MV-4-11 (cell line): ENCODE measurements at places on chromosomes 7 and 10.

- no peak for DNase-seq
These were observed 10.5 kb upstream of the TTYH3 start for GRCh38 chr7:2621061-2621828.

DNA sequence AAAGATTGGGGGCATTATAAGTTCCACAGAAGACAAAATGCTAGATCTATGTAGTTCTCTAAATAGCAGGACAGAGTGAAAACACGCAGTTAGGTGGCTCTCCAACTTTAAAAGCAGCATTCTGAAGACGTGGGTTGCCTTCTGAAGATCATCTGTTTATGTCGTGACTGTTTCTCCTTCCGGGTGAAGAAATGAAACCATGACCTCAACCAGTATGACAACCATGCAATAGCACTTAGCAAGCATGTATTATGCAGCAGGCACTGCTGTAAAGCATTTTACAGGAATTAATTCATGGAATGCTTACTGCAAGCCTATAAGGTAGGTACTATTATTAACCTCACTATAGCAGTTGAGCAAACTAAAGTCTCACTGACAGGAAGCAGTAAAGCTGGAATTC lies 125.2 kb downstream of the SLC25A13 start:
- DNase-seq = no peak

- no peak for DNase-seq
These were observed 177.6 kb downstream of the GNAI1 start for GRCh38 chr7:80312139-80312661.

DNA sequence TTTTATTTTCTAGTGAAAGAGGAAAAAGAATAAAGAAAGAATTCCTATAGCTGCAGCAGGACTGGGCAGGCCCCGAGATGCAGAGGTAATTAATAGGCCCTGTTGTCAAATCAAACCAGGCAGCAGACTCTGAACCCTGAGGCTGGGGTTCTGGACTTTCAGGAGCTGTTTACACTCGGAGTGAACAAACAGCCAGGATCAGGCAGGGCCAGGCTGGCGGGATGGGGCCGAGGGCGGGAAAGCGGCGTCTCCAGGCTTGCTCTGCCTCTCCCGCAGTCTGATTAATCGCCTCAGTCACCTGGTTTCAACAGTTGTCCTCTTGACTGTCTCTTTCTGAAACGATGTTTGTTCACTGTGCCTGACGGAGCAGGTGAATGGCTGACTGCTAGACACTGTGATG lies 675.4 kb upstream of the FOXK1 start:
- DNase-seq = no peak

GRCh38 chr7:134779741-134780065 lies 269 bp downstream of the CALD1 start:
- DNase-seq = no peak

DNA sequence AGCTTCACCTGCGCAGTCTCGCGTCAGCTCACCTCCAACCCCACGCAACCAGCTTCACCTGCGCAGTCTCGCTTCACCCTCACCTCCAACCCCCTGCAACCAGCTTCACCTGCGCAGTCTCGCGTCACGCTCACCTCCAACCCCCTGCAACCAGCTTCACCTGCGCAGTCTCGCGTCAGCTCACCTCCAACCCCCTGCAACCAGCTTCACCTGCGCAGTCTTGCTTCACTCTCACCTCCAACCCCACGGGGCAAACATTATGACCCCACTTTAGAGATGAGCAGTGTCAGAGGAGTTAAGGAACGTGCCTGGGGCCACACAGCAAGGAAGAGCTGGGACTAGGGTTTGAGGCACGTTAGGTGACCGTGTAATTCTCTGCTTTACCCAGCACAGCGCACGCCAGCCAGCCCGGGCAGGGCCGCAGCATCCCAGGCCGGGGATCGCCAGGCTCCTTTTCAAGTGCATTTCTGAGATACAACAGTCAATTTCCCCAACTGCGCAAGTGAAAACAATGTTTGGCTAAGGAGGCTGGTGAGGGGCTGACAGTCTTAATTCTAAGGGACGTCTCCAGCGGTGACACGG lies 22.6 kb upstream of the PDGFA start:
- no peak for DNase-seq

- DNase-seq = no peak
These were observed 37.0 kb upstream of the TMEM72 start for GRCh38 chr10:44874166-44874565.

- peak; percentile 18 for DNase-seq
These were observed 116.9 kb downstream of the LRMDA start for GRCh38 chr10:75548356-75548755.

DNA sequence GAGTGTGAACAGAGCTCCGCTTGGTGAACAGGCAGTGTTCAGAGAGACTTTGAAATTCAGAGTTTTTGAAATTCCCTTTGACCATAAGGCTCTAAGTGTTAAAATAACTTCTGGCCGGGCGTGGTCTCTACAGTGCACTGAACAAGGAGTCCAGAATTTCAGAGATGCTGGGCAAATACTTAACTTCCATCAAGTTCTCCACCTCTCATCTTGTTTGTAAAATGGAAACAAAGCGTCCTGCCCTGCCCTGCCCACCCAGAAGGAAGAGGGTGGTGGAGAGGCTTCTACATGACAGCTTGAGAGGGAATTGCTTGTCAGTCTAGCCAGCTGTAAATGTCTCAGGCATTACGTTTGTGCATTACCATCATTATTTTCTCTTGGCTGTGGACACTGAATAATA lies 102.6 kb downstream of the RGS10 start:
- no peak for DNase-seq

- no peak for DNase-seq
These were observed 4.7 kb upstream of the CXCL12 start for GRCh38 chr10:44389556-44389955.

DNA sequence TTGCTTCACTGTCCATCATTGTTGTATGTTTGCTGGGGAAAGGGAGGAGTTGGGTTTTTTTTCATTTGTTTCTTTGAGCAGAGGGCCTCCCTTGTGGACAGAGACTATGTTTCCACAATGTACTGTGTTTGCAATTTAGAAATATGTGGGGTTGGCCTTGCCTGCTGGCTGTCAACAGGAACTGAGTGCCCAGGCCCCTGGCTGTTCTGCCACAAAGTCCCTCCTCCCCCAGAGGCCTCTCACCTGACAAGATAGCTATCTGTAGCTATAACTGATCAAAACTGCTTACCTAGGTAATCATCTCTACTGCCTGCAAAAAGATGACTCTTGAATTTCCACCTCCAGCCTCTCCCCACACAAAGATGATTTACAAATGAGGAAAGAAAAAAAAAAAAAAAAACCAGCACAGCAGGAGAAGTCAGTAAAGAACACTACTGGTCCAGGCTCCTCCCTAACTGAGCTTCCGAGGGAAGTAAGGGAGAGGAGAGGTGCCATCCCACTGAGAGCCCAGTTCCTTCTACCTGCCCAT lies 121.8 kb downstream of the SGMS1 start:
- no peak for DNase-seq

DNA sequence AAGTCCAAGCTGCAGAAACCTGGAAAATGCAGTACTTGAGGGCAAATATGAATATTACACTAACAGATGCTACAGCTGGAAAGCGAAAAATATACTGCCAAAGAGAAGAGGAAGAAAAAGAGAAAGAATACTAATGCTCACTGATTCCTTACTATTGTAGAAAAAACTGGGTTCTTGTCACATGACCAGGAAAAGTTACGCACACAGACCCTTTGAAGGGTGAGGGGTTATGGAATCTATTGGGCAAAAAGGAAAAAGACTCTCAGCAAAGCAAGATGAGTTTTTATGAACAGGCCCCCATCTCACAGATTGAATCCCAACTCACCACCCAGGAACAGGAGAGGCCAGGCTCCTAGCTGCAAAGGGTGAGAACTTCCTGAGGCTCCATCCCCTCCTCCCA lies 228.1 kb upstream of the KLF14 start:
- DNase-seq = no peak

- no peak for DNase-seq
These were observed 85.9 kb upstream of the CXCL12 start for GRCh38 chr10:44470784-44471183.

- DNase-seq = no peak
These were observed 9.8 kb downstream of the LARP4B start for GRCh38 chr10:921471-922414.

DNA sequence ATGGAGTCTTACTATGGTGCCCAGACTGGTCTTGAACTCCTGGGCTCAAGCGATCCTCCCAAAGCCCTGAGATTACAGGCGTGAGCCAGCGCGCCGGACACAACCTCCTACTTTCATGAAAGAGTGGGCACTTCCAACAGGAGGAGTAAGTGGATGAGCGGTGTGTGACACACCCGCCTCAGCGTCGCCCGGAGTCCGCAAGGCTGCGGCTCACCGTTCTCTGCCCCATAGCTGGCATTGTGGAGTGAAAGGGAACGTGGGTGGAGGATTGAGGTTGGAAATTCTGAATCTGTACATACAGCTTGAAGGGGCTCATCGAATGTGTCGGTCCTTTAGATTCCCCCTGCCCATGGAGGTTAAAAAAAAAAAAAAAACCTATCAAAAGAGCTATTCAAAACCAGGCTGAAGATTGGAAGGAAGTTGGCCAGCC lies 524 bp upstream of the PRXL2A start:
- DNase-seq = no peak

DNA sequence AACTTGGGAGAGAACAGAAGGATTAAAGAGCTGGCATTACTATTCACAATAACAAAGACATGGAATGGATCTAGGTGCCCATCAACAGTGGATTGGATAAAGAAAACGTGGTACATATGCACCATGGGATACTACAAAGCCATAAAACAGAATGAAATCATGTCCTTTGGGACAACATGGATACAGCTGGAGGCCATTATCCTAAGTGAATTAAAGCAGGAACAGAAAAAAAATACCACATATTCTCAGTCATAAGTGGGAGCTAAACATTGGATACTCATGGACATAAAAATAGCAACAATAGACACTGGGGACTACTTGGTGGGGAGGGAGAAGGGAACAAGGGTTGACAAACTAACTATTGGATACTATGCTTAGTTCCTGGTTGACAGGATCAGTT lies 133.2 kb upstream of the ITGB1 start:
- no peak for DNase-seq

DNA sequence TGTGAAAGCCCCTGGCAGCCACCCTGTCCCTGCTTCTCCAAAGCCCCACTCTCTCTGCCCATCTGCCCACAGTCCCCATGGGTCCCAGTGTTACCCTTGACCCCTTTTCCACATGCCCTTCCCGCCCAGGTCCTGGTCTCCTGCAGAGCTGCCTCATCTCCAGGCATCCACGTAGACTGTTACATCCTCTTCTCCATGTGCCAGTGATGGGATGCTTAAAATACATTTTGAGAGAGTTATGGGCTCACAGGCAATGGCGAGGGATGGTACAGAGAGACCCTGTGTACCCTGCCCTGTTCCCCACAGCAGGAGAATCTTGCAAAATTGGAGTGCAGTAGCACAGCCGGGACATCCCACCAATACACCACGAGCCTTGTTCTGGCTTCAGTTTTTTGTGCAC lies 56.8 kb downstream of the GLRX3 start:
- DNase-seq = no peak

GRCh38 chr7:135151132-135151531 lies 3.3 kb downstream of the TMEM140 start:
- no peak for DNase-seq

DNA sequence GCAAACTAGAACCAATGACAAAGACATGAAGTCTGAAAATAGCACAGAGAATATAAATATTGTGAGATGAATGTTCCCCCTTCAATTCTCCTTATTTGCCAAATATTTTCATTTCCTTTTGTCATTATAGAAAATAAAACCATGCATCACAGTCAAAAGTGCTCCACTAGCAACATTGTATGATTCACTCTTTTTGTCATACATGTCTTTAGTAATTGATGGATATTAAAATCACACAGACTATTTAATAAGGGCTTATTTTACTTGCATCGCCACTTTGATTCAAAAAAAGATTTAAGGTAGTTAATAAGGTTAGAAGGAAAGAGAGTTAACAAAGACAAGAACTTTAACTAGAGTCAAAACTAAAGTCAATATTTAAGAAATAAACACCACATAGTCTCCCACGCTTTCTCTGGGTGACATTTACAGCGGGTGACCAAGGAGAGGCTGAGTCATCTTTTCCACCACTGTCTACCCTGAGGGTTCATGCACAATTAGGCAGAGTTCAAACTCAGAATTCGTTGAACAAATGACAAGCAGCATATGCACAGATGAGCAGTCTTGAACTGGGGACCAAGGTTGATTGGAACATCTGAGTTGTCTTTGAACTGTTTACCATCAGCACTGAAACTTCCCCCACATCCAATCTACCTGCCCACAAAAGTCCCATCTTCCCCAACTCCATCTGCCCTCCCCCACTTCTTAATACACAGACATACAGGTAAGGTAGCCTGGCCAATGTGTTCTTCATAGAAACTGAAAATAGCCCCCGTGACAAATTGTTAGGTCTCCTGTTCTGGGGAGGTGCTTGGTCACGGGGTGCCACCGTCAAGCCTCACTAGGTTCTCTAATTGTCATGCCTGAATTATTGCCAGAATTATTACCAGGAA lies 42.5 kb downstream of the C7orf25 start:
- peak; percentile 53 for DNase-seq

GRCh38 chr10:8036506-8037198 lies 17.8 kb upstream of the GATA3 start:
- no peak for DNase-seq

- no peak for DNase-seq
These were observed 85.8 kb upstream of the PITRM1 start for GRCh38 chr10:3258394-3258793.

- DNase-seq = peak; percentile 31
These were observed 9.9 kb downstream of the RP9 start for GRCh38 chr7:33099154-33099940.

DNA sequence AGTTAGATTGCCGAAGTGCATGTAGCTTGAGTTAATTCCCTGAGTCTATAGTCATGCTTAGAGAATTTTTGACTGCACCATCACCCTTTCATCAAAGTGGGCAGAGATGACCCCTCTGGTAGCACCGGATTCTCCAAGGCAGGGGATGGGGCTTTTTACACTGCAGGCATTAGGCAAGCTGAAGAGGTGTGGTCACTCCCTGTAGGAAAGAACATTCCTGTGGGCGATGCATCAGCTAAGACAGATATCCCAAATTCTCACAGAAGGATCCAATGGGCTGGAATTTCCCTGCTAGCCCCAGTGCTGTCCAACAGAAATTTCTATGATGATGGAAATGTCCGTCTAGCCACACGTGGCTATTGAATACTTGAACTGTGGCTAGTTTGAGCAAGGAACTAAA lies 118.2 kb downstream of the ADAM12 start:
- no peak for DNase-seq

DNA sequence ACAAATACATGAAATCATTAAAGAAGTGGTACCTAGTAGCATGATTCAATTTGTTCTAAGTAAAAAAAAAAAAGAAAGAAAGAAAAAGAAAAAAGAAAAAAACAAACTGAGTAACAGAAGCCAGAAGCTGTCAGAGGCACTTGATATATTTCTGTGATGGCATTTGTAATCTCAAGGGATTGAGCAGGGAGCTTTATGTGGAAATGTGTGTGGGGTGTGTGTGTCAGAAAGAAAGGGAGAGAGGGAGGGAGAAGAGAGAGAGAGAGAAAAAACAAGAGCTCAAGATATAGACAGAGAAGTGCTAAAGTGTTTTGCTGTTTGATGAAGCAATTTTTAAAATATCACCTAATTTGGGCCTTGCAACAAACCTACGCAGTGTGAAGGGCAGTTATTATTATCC lies 357.6 kb upstream of the PCDH15 start:
- DNase-seq = peak; percentile 25
